Dorsolateral prefrontal cortex (tissue), 122 donors: ENCODE measurements at places on chromosomes 7 and 10.

DNA sequence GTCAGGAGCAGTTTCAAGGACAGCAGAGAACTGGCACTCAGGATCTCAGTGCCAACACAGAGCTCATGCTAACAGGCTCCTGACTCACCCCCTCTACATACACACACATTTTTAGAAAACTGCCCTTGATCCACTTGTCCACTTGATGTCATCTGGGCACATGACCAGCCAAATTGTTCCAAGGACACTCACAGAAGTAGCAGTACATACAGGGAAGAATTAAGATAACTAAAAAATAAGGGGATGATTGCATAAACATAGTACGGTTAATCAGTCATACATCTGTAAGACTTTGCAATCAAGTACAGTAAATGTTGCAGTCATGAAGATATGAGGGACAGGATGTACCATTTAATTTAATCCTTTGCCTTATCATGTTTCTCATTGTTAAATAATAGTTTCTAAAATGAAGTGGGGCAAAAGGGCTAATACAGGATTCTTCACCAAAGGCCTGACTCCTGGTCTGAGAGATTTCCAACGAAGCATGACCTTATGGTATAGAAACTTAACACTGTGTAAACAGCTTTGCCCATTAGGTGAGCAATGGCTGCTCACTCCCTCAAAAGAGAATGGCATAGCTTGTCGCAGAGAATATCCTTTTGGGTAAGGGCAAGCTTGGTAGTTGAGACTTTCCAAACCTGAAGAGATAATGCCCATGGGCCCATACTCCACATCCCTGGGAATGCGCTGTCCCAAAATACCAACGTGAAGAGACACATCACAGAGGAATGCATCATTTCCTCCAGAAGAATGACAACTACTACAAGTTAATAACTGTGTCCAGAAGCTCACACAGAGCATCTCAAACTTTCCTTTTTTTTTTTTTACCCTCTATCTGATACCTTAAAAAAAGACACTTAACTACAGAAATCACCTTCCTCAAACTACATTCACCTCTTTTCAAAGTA is 94.1 kb downstream of the ARMH3 start:
- no peak for DNase-seq

GRCh38 chr10:71921324-71922027 is 42.7 kb upstream of the CHST3 start:
- no peak for DNase-seq

- no peak for DNase-seq
Observed at GRCh38 chr7:149683181-149683580, 90.2 kb downstream of the ZNF467 start.

- DNase-seq = no peak
Observed at GRCh38 chr10:35606430-35606829, 1.3 kb downstream of the GJD4 start.

DNA sequence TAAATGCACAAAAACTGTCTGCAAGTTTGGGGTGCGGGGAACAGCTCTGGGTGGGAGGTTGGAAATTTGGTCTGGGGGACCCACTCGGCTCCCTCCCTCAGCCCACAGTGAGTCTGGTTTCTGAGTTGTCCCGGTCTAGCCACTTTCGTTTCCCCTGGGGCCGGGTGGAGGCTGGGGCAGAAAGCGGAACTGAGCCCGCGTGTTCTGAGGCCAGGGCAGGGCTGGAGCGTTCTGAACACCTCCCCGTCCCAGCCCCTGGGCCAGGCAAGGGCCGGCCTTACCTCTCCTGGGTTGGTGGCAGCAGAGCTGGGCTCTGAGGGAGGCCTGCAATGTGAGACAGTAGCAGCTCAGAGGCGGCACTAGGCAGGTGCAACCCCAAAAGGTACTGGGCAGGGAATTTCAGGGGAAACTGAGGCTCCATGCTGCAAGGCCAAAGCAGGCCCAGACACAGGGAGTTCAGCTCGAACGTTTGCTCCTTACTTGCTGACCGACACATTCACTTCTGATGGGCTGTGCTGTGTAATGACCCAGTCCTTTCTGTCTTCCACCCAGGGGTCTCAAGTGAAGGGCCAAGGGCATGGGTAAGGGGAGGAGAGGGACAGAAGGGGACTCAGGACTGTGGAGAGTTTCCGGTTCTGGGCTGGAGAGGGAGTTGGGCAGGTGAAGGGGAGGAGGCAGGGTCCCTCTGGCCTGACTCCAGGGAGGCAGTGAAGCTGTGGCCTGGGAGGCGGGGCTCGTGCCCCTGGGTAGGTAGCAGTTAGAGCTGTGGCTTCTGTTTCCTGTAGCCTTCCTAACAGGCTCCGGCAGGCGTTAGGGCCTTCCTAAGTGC is 3.0 kb downstream of the IRF5 start:
- DNase-seq = no peak

- no peak for DNase-seq
Observed at GRCh38 chr7:69553190-69553589, 45.1 kb upstream of the AUTS2 start.

- DNase-seq = no peak
Observed at GRCh38 chr10:122045212-122045611, 56.2 kb downstream of the TACC2 start.
